ENCODE measurements at places on chromosomes 16 and 17.

- DNase-seq: no peak
These were observed 89.9 kb upstream of the ELAC2 start for GRCh38 chr17:13107676-13108235.

DNA sequence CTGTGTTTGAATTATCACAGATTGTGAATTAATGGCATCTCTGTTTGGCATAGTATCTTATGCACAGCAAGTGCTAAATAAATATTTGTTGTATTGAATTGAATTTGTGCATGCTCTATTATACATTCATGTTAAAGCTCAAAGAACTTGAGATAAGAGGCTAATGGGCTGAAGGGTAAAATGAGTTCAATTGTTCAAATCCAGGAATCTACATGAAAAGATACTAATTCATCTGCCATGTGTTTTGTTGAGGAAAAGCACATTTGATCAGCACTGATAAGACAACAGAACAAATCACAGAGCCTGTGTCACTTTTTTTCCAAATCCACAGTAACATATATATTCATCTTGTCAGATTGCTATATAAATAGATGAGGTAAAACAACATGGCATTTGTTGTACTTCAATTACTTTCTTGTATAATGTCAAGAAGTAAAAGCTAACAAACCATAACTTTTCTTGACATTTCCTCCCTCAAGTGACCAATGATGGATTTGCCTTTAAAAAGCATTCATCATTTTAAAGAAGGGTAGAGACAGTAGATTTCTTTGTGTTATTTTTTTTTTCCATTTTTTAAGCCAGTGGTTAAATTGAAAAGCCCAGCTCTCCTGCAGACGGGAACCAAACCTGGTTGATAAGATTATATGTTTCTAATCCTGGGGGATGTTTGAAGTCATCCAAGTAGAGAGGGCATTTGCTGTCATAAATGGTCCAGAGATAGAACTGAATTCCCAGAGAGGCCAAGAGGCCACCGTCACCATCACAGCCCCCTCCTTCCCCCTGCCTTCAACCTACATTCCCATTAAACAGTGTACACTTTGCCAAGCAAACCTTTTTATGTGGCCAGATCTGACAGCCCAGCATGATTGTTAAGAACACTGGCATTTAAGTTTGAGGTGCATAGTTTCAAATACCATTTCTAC lies 123.0 kb downstream of the CHD9NB start:
- DNase-seq: no peak

GRCh38 chr17:4389079-4389478 lies 22.6 kb upstream of the UBE2G1 start:
- no peak for DNase-seq

- DNase-seq: no peak
These were observed 123.1 kb upstream of the MAF start for GRCh38 chr16:79723583-79724168.

DNA sequence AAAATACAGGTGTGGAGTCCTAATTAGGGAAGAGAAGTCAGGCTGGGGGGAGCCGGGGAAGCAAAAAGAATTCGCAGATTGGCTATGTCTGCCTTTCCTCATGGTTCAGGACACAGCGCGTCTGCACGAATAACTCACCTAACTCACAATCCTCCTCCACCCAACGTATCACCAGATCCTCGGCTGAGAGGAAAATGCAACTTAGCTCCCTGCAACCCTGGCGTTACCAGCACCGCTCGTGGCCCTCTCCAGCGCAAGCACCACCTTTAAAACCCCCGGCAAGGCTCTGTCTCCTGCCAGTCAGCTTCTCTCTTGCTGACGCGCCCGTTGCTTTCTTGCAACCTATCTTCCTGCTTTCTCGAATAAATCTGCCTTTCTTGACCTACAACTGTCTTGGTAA lies 49.8 kb upstream of the METRNL start:
- DNase-seq: no peak

GRCh38 chr17:59439741-59440211 lies 108.3 kb downstream of the YPEL2 start:
- no peak for DNase-seq

DNA sequence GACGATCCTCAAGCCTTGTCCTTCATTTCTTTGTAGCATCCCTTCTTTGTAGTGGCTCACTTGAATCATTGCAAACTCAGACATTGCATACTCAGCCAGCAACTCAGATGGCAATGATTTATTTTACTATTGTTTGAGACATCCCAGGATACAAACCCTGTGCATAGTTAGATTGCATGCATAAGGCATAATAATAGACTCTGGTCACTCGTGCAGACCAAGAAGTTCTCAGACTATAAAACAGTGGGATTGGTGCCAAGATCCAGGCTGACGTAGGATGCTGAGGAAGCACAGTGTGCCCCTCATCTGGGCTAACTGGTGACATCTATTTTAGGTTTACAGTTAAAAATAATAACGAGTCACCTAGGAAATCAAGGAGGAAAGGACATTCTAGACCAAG lies 142.3 kb downstream of the PMP22 start:
- no peak for DNase-seq

DNA sequence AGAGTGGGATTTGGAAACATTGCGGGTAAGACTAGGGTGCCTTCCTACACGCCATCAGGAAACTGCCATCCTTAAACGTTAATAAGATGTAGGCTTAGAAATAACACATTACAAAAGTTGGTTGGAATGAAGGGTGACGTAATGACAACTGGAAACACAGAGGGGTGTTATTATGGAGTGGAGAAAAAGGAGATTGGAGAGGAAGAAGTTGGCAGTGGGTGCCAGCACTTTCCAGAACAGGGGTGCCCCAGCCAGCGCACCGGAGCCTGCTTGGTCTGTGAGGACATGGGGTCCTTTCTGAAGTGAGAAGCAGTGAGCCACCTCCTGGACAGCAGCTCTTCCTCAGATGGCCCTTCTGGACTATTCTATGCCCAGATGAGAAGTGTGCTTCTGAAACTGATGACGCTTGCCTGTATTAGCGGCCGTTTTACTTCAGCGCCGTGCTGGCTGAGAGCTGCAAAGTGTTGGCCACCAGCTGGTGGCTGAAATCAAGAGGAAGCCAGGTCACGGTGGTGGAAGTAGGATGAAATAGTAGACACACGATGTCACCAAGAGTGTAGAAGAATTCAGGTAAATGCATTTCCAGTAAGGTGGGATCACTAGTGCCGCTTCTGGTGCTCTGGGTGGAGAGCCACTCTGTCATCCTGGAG lies 244.8 kb downstream of the NTN1 start:
- DNase-seq: no peak

DNA sequence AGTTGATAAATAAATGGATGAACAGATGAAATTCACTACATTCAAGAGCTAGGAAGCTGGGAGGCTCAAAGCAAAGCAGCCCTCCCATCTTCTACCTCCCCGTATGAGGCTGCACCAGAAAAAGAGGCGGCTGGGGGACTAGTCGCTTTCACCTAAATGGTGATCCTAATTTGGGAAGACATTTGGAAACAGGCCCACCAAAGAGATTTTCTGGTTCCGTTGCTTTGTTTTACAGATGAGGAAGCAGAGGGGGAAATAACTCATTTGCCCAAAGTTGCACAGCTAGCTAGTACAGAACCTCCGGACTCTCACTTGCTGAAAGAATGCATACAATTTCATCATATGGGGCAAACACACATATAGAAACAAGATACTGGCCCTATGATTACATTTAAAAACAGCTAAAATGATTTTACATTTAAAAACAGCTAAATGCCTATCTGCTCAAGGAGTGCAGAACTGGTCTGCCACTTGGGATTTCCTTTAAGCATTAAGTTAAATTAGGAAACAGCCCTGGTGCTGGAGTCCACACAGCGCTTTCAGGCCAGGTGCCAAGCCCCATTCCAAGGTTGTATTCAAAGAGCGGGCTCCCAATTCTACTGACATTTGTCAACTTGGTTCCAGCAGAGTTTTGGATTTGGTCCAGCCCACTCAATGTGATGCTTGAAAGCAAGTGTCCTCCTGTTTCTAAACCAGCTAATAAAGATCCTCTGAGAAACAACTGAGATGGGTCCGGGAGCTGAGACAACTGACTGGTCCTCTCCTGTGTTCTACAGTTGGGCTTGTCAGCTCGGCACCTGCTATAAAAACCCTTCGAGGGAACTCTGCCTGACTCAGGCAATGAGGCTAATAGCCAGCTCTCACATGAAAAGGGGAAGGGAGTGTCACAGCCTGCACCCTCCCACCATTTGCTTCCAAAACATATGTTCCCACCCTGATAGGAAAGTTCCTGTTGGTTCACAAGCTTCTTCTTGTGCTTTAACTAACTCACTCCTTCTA lies 11.7 kb downstream of the ERN1 start:
- no peak for DNase-seq

DNA sequence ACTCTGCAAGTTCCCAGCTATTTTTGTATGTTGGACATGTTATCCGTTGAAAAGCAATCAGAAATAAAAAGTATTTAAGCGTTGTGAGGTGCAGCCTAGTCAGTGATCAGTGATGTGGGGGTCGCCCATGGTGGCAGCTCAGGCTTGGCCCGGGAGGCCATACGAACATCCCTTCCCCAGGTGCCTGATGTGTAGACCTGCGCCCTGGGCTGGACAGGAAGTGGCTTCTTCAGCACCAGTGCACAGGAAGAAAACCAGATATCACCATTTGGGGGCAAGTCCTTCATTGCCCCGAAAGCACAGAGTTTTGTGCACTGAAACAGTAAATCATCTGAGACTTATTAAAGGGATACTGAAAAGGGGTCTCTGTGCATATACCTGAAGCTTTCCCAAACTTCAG lies 98.9 kb downstream of the SOCS1 start:
- no peak for DNase-seq

DNA sequence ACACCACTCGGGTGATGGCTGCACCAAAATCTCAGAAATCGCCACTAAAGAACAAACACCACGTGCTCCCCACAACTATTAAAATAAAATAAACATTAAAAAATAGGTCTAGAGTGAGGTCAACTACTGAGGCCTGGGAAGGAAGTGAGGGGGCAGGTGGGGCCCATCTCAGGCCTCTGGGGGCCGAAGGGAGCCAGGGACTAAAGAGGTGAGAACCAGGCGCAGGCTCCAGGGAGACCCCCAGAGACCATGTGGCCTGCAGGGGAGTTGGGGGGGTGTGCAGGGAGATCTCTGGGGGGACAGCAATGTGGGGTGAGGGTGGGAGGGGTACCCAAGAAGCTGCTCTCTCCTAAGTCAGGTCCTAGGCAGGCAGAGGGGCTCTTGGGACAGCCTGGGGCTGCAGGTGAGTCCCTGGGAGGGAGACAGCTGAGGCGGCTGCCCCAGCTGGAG lies 111.3 kb upstream of the SMURF2 start:
- DNase-seq: no peak

DNA sequence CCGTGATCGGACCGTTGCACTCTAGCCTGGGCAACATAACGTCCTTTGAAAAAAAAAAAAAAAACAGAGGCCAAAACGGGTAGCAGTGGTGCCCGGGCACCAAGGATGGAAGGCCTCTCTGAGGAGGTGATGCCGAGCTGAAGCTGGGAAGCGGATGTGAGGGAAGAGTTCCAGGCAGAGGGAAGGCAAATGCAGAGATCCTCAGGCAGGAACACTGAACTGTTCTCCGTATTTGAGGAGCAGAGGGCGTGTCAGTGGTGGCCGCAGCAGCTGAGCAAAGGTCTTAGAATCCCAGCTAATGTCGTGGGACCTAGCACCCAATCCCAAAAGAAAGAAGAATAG lies 656 bp upstream of the KCTD13 start:
- DNase-seq: no peak

DNA sequence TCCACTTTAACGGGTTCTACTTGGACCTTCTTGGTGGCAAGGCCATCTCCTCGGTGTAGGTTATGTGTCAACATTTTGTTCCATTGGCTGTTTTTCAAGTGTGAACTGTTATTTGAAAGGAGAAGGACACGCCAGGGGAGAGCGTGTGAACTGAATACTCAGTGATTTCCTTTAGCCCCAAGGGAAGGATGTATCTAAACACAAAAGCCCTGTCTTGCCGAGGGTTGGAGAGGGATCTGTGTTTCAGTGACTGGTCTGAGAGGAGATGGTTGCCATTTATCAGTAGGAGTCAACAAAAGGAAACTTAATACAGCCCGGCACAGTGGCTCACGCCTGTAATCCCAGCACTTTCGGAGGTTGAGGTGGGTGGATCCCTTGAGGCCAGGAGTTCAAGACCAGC lies 50.0 kb downstream of the USP10 start:
- no peak for DNase-seq

GRCh38 chr17:13626703-13627102 lies 25.0 kb upstream of the HS3ST3A1 start:
- no peak for DNase-seq

DNA sequence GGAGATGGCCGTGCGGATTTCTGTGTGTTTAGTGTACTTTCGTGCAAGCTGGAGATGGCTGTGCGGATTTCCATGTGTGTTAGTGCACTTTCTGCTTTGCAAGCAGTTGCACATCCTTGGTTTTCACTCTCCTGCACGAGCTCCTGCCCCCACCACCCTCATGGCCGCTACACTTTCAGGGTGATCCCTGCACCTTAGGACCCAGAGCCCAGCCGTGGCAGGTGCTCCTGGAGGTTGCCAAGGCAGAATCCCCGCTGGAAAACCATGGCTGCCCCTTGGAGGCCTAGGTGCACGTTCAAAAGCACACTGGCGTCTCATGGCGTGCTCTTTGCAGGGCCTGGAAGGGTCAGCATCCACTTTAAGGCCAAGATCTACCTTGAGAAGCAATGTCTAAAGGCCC lies 311.0 kb upstream of the TNRC6C start:
- DNase-seq: no peak

DNA sequence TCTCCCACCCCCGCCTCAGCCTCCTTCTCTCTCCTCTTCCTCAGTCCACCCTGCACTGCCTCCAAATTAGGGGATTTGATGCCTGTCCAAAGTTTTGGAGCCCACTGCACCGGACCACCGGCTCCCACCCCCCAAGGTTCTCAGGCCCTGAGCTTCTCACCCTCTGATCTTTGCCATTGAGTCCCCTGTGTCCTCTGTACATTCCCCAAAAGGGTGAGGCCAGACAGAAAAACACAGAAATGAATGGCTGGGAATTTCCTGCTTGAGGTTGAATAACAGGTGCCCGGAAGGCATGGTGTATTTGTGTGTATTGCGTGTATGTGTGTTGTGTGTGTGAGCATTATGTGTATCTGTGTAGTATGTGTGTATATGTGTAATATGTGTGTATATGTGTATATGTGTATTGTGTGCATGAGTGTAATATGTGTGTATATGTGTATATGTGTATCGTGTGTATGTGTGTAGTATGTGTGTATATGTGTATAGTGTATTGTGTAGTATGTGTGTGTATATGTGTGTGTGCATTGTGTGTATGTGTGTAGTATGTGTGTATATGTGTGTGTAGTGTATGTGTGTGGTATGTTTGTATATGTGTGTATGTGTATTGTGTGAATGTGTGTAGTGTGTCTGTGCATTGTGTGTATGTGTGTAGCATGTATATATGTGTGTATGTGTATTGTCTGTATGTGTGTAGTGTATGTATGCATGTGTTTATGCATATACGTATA lies 16.0 kb upstream of the CCL17 start:
- DNase-seq: no peak
